ENCODE measurements at places on chromosomes 3 and 15.
A peak's percentile ranks its signal among the peaks of the same experiment; 100 is the strongest.

DNA sequence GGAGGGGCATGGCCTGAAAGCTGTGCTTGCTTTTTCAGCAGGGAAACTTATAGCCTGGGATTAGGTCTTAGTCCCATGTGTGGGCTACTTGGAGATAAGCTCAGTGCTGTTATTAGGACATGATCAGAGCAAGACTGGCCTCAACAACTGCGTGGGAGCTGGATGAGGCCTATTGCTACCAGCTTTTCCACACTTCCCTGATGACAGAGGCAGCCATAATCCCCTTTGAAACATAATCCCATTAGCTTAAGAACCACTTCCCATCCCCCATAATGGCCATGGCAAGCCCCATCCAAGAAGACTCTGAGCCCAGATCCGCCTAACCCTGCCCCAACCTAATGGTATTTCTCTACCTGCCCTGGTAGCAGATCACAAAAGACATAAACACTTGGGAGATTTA is 26.6 kb upstream of the GK5 start:
- no peak for DNase-seq
- H3K27ac ChIP-seq: no peak overlapping the region
- H3K4me1 ChIP-seq: no peaks in the 10 kb centered on the region
- no peak overlapping the region for H3K4me3 ChIP-seq

- H3K36me3 ChIP-seq: peaks cover 8% of the 10 kb centered on the region
- no peaks in the 10 kb centered on the region for H3K27me3 ChIP-seq
- peak overlapping the region; percentile 96 for H3K27ac ChIP-seq
- H3K4me3 ChIP-seq: peak overlapping the region; percentile 97
These were observed 452 bp downstream of the BBX start for GRCh38 chr3:107523289-107523538.

GRCh38 chr3:178504128-178504527 is 32.1 kb upstream of the KCNMB2 start:
- no peaks in the 10 kb centered on the region for H3K36me3 ChIP-seq
- no peaks in the 10 kb centered on the region for H3K27me3 ChIP-seq
- H3K4me1 ChIP-seq: no peaks in the 10 kb centered on the region
- DNase-seq: no peak

GRCh38 chr3:127019449-127019848 is 36.5 kb downstream of the PLXNA1 start:
- no peaks in the 10 kb centered on the region for H3K4me1 ChIP-seq
- no peaks in the 10 kb centered on the region for H3K27me3 ChIP-seq
- DNase-seq: no peak
- H3K4me3 ChIP-seq: no peak overlapping the region
- H3K27ac ChIP-seq: no peak overlapping the region

All from activated naive CD8-positive, alpha-beta T cell treated with anti-CD3 and anti-CD28 coated beads, Interleukin-2, amount 10 ng/mL, durations not matched to agents 7 days and 5 days (primary cell).